ENCODE measurements at places on chromosomes 12 and 14. TPM values are rescaled to one million over a fixed set of nuclear protein-coding genes. Genes with fewer than 3 reads are reported as not detected.

The GPR162 gene
- 0.21 TPM for total RNA-seq

The DYRK2 gene
- total RNA-seq = 20.5 TPM

The LRFN5 gene
- not detected for total RNA-seq

The WDHD1 gene
- total RNA-seq = 30.0 TPM

The DAO gene
- not detected for total RNA-seq

The APOF gene
- total RNA-seq = not detected

The NAV3 gene
- 28.5 TPM for total RNA-seq

The ACVR1B gene
- total RNA-seq = 14.3 TPM

The SHMT2 gene
- 237 TPM for total RNA-seq

The GSC gene
- total RNA-seq = not detected

The WASHC4 gene
- total RNA-seq = 42.5 TPM

The ALX1 gene
- total RNA-seq = not detected

The JAG2 gene
- 27.4 TPM for total RNA-seq

The OTOGL gene
- not detected for total RNA-seq

The CLMN gene
- total RNA-seq = 5.7 TPM

The KLRF1 gene
- total RNA-seq = 0.48 TPM

The KCNJ8 gene
- not detected for total RNA-seq

The SLCO1B1 gene
- total RNA-seq = not detected

The RPL10L gene
- not detected for total RNA-seq

The CDH24 gene
- total RNA-seq = 7.1 TPM

The NRXN3 gene
- total RNA-seq = 0.74 TPM

The SIX1 gene
- not detected for total RNA-seq

The KLHL33 gene
- total RNA-seq = not detected

The TESPA1 gene
- total RNA-seq = not detected

The FAM222A gene
- 0.31 TPM for total RNA-seq

The SPTLC2 gene
- total RNA-seq = 36.6 TPM

The MANSC1 gene
- 4.8 TPM for total RNA-seq

The HOXC11 gene
- 6.3 TPM for total RNA-seq

The SELPLG gene
- 0.34 TPM for total RNA-seq

The GPR84 gene
- 0.07 TPM for total RNA-seq

The IPO8 gene
- total RNA-seq = 37.8 TPM

The MORN3 gene
- total RNA-seq = 0.39 TPM

The LRTM2 gene
- total RNA-seq = not detected

All from foreskin keratinocyte (primary cell).